Osteoblast (primary cell): ENCODE measurements at places on chromosomes 7 and 10. TPM values are rescaled to one million over a fixed set of nuclear protein-coding genes. Genes with fewer than 3 reads are reported as not detected.
A peak's percentile ranks its signal among the peaks of the same experiment; 100 is the strongest.

The UNCX gene
- not detected in 2 replicates for total RNA-seq

- peaks cover 10% of the 10 kb centered on the region for H3K36me3 ChIP-seq
- H3K4me3 ChIP-seq: no peak overlapping the region
These were observed 2.8 kb downstream of the FBXL15 start for GRCh38 chr10:102423372-102423968.

DNA sequence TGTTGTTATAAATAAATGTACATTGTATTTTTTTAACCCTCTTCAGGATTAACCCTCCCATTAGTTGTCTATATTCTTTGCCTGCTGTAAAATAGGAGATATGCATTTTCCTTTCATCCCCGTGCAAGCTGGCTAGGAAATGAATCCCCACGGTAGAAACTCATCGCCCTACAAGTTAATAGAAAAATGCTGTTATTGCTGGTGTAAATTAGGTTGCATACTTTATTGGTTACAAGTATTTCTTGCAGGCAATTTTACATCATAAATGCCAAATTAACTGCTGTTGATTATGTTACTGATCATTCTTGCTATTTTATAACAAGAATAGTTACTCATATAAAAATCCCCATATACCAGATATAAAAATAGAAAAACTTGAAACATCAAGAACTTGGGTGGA, 454.2 kb upstream of the KLF6 start:
- no peak overlapping the region for H3K4me3 ChIP-seq
- DNase-seq: no peak
- no peaks in the 10 kb centered on the region for H3K27me3 ChIP-seq
- H3K36me3 ChIP-seq: no peaks in the 10 kb centered on the region
- H3K4me1 ChIP-seq: peaks cover 39% of the 10 kb centered on the region

The PTPN20 gene
- total RNA-seq: 8.0 and 9.1 TPM in 2 replicates

DNA sequence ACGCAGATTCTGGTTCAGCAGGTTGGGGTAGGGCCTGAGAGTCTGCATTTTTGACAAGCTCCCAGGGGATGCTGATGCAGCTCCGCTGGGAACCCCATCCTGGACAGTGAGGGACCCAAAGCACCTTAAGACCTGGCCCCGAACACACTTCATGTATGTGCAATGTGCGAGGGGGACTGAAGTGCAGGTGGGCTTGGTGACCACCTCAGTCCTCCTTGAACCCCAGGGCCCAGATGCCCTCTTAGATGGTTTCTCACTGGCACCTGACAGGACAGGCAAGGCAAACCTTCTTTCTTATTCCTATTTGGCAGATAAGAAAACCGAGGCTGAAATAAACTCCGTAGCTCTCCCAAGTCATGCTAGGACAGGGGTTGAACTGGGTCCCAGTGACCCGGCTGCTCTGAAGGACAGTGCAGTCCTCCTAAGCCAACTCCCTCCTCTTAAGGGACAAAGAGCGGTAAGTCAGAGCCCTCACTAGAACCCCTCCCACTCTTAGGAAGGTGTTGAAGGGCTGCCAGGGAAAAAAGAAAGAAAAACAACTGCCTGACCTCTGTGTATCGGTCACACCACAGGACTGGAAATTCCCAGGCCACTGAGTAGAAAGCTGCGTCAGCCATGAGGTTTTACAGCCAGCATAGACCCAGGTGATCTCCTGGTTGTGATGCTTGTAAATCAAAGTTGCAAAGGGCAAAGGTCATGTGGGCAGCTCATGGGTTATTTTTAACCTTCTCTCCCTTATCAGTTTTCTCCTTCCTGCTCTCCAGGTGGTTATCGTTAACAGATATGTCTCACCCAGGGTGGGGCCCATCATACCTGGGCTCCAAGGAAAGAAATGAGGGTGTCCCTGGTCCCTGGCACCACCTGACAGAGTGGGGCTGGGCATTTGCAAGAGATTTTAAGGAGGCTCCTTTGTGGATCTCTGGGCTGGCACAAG, 90.9 kb upstream of the SMNDC1 start:
- no peaks in the 10 kb centered on the region for H3K36me3 ChIP-seq
- no peaks in the 10 kb centered on the region for H3K27me3 ChIP-seq
- H3K4me3 ChIP-seq: no peak overlapping the region
- DNase-seq: peak; percentile 96
- H3K4me1 ChIP-seq: peaks cover 49% of the 10 kb centered on the region

DNA sequence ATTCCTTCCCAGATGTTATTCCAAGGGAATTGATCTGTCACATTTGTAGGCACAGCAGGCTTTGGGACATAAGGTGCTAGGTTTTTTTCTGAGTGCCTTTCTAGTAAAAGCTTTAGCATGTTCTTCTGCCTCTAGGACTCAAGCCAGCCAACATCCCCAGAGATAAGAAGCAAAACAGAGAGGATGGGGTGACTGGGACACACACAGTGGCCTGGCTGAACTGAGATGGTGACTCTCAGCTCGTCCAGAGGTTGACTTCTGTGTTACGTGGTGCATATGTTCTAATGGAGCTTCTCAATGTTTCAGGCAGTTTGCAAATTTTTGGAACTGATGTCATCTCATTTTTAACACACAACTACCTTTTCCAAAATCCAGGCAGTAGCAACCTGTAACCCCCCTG, 188.1 kb upstream of the CELF2 start:
- H3K27me3 ChIP-seq: no peaks in the 10 kb centered on the region
- peaks cover 40% of the 10 kb centered on the region for H3K4me1 ChIP-seq
- no peaks in the 10 kb centered on the region for H3K36me3 ChIP-seq
- H3K4me3 ChIP-seq: no peak overlapping the region
- H3K27ac ChIP-seq: peak overlapping the region; percentile 99

The GPR37 gene
- total RNA-seq: under 0.01 and 0.29 TPM in 2 replicates

The AUTS2 gene
- total RNA-seq: 15.2 and 17.4 TPM in 2 replicates

The POLD2 gene
- 69.2 and 80.3 TPM in 2 replicates for total RNA-seq

- DNase-seq: peak; percentile 96
- peak overlapping the region; percentile 85 for H3K27ac ChIP-seq
- H3K4me3 ChIP-seq: peak overlapping the region; percentile 96
- H3K27me3 ChIP-seq: no peaks in the 10 kb centered on the region
These were observed 699 bp downstream of the CLIP2 start for GRCh38 chr7:74289659-74290552.

DNA sequence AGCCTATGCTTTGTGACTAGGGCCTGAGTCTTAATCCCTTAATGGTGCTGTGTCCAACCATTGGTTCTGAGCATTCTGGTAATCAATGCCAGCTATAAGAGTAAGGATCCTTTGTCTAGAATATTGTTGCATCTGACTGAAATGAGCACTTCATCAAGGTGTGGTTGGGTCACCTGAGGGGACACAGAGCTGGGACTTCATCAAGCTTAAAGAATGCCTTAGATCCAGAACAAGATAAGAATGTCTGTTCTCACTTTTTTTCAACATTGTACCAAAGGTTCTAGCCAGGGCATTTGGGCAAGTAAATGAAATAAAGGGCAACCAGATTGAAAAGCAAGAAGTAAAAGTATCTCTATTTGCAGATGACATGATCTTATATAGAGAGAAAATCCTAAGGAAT, 280.4 kb downstream of the MTERF1 start:
- H3K4me1 ChIP-seq: no peaks in the 10 kb centered on the region
- H3K36me3 ChIP-seq: no peaks in the 10 kb centered on the region
- DNase-seq: no peak
- H3K27ac ChIP-seq: no peak overlapping the region
- no peaks in the 10 kb centered on the region for H3K27me3 ChIP-seq

The SEMA3A gene
- 2.5 and 35.1 TPM in 2 replicates for total RNA-seq

GRCh38 chr10:78623578-78624215, 445.1 kb upstream of the ZMIZ1 start:
- H3K36me3 ChIP-seq: no peaks in the 10 kb centered on the region
- H3K4me3 ChIP-seq: no peak overlapping the region
- H3K27me3 ChIP-seq: peaks cover 10% of the 10 kb centered on the region
- DNase-seq: peak; percentile 90
- peaks cover 11% of the 10 kb centered on the region for H3K4me1 ChIP-seq

The LBX1 gene
- total RNA-seq: not detected in 2 replicates

- H3K36me3 ChIP-seq: no peaks in the 10 kb centered on the region
- DNase-seq: no peak
These were observed 648.5 kb upstream of the LRRN3 start for GRCh38 chr7:110442381-110442837.

The HACD1 gene
- total RNA-seq: 26.8 and 30.0 TPM in 2 replicates

The MDH2 gene
- 32.7 and 36.6 TPM in 2 replicates for total RNA-seq

DNA sequence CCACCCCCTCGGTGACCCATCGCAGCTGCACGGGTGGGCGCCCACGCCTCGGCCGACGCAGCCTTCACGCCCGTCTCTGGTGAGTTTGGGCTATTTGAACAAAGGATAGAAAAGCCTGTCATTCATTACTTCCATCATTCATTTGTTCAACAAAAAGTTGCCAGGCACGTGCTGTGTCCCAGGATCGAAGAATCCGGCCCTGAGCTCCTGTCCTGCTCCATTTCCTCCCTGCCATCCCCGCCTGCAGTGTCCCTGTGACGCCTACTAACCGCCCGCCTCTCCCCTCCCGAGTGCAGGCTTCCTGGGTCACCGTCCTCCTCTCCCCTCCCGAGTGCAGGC, 340.1 kb downstream of the WDR37 start:
- no peaks in the 10 kb centered on the region for H3K36me3 ChIP-seq
- no peak for DNase-seq
- H3K4me1 ChIP-seq: no peaks in the 10 kb centered on the region
- H3K4me3 ChIP-seq: no peak overlapping the region

DNA sequence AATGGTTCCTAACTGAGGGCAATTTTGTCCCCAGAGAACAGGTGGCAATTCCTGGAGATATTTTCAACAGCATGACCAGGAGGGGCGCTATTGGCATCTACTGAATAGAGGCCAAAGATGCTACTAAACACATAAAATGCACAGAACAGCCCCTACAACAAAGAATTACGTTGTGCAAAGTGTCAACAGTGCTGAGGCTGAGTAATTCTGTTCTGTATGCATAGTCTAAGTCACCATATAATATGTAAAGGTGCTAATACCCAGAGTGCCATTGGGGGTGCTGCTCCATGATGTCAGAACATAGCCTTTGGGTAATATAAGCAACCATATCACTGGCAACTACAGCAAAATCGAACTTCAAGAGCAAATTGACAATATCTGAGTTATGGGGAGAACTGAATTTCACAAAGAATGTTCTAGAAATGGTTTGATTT, 213.3 kb upstream of the PHYHIPL start:
- H3K36me3 ChIP-seq: no peaks in the 10 kb centered on the region
- H3K27ac ChIP-seq: no peak overlapping the region
- DNase-seq: no peak
- H3K27me3 ChIP-seq: peaks cover 13% of the 10 kb centered on the region

DNA sequence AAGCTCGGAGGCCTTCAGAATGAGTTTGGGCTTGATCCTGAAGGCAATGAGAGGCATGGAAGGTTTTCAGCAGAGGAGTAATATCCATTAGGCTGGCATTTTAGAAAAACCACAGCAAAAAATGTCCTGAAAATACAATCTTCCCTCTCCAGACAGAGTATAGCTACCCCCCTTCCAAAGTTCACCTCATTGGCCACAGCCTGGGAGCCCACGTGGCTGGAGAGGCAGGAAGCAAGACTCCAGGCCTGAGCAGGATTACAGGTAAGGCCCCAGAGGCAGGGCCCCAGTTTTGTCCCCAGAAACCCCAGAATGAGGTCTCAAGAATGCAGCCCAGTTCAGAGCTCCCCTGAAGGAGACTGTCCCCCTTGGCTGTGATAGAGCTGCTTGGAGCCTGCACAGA, 5.3 kb downstream of the PNLIPRP1 start:
- H3K27ac ChIP-seq: no peak overlapping the region
- H3K36me3 ChIP-seq: no peaks in the 10 kb centered on the region

The BAMBI gene
- 13.6 and 14.8 TPM in 2 replicates for total RNA-seq

The HTR5A gene
- not detected in 2 replicates for total RNA-seq

- no peaks in the 10 kb centered on the region for H3K27me3 ChIP-seq
- no peak overlapping the region for H3K4me3 ChIP-seq
- H3K36me3 ChIP-seq: no peaks in the 10 kb centered on the region
- no peaks in the 10 kb centered on the region for H3K4me1 ChIP-seq
- no peak for DNase-seq
These were observed 406.5 kb upstream of the SEMA3D start for GRCh38 chr7:85593355-85593754.

DNA sequence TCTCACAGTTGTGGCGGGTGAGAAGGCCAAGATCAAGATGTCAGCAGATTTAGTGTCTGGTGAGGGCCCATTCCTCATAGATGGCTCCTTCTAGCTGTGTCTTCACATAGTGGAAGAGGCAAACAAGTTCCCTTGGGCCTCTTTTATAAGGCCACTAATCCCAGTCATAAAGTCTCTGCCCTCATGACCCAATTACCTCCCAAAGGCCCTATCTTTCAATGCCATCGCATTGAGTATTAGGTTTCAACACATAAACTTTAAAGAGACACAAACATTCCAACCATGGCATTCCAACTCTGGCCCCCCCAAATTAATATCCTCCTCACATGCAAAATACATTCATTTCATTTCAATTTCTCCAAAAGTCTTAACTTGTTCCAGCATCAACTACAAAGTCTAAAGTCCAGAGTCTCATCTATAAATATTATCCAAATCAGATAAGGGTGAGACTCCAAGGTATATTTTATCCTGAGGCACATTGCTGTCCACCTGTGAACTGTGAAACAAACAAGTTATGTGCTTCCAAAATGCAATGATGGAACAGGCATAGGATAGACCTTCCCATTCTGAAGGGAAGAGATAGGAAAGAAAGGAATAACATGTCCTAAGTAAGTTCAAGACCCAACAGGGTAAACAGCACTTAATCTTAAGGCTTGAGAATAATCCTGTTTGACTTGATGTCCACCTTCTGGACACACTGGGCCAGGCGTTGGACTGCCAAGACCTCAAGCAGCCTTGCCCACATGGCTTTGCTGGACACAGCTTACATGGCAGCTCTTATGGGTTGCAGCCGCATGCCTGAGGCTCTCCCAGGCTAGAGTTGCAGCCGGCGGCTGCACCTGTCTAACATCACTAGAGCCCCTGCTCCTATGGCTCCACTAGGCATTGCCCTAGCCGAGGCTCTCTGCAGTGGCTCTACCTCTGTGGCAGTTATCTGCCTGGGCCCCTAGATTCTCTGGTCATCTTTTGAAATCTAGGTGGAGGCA, 312.8 kb downstream of the TNS3 start:
- no peak overlapping the region for H3K4me3 ChIP-seq
- DNase-seq: no peak
- no peak overlapping the region for H3K27ac ChIP-seq
- no peaks in the 10 kb centered on the region for H3K27me3 ChIP-seq
- H3K4me1 ChIP-seq: peaks cover 10% of the 10 kb centered on the region

GRCh38 chr7:78092331-78092730, 293.8 kb downstream of the PHTF2 start:
- no peaks in the 10 kb centered on the region for H3K4me1 ChIP-seq
- H3K36me3 ChIP-seq: no peaks in the 10 kb centered on the region
- DNase-seq: no peak
- no peak overlapping the region for H3K27ac ChIP-seq
- H3K27me3 ChIP-seq: peaks cover 42% of the 10 kb centered on the region

DNA sequence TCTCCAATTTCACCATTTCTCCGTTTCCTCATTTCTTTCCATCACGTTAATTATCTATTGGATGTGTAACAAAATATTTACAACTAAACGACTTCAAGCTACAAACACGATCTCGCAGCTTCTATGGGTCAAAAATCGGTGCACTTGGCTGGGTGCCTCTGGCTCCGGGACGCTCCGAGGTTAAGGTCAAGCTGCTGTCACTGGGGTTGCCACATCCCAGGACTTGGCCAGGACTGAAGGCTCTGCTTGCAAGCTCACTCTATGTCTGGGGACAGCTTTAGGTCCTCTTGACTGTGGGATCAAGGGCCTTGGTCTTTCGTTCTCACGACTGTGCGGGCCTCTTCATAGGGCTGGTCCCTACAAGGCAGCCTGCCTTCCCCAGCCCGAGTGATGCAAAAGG, 159.7 kb downstream of the CCDC3 start:
- DNase-seq: no peak
- H3K27me3 ChIP-seq: no peaks in the 10 kb centered on the region
- H3K36me3 ChIP-seq: no peaks in the 10 kb centered on the region
- H3K4me1 ChIP-seq: peaks cover 11% of the 10 kb centered on the region
- H3K27ac ChIP-seq: no peak overlapping the region
- no peak overlapping the region for H3K4me3 ChIP-seq

GRCh38 chr10:77163670-77164348, 473.8 kb downstream of the KCNMA1 start:
- H3K27ac ChIP-seq: peak overlapping the region; percentile 94
- H3K4me1 ChIP-seq: peaks cover 23% of the 10 kb centered on the region
- peak; percentile 63 for DNase-seq
